ENCODE measurements at places on chromosomes 11 and 22.

DNA sequence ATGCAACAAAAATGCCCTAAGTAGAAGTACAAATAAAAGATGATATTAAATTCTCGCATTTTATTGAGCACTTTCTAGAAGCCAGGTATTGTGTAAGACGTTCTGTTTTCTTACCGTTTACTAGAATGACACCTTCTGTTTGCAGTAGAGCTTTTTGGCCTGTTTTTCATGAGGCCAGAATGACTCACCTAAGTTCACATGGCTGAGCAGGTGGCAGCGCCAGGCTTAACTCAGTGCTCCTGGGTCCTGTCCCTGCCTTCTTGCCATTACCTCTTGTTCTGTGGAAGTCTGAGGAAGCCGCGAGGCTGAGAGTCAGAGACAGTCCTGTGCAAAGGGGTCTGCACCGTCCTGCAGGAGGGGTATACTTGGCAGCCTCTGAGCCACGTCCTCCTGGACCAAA lies 113.8 kb downstream of the ATXN10 start:
- no peak for DNase-seq

DNA sequence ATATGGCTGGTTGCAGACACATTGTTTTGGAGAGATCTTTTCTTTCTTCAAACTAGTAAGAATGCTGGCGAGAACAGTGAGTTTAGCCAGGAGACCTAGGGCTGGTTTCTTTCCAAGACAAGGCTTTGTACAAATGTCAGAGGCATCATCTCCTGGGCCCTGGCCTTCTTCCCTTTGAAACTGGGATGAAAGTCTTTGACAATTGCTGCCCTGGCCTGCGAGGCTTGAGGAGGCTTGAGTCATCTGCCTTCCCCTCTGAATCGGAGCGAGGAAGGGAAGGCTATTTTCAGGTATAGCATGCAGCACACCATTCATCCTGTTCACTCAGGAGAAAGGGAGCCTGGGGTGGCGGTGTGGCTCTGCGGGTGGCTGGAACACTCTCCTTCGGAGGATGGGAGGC lies 21.5 kb upstream of the PARVG start:
- no peak for DNase-seq

- DNase-seq, result no peak
Measured at GRCh38 chr11:73078631-73079030, 63.5 kb downstream of the FCHSD2 start.

DNA sequence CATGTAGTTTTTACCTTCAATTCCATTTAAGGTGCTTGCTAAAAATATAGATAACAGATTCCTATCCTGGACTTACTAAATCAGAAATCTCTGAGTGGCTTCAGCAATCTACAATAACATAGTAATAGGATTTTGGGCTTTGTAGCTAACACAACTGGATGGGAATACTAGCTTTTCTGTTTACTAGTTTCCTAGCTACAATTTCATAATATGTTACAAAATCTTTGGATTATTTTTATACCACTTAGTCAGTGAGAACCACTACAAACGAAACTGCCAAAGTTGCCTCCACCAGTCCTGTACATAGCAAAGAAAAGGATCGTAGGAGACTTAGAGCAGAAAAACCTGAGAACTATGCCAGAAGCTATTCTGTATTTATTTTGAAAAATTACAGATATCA lies 87.7 kb upstream of the ANO3 start:
- no peak for DNase-seq

DNA sequence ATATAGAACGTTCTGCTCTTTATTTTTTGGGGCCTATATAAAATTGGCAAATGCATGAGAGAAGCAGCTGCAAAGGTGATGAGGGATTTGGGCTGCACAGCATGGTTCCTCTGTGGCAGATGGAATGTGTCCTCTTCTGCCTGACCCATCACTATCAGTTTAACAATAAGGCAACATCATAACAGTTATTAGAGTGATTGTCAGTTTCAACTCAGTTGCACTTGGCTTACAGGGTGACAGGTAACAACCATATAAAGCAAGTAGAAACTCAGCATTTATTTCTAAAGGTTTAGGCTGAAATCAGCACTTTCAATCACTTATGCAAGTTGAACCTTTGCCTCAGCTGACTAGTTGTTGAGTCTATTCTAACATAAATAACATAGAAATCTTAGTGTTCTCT lies 935.4 kb upstream of the CHORDC1 start:
- DNase-seq, result no peak

GRCh38 chr22:48309115-48309705 lies 1518.5 kb downstream of the BRD1 start:
- DNase-seq, result no peak

GRCh38 chr11:103628121-103628520 lies 408.3 kb upstream of the DDI1 start:
- no peak for DNase-seq

- no peak for DNase-seq
Measured at GRCh38 chr11:69137151-69137844, 18.4 kb upstream of the SMIM38 start.

DNA sequence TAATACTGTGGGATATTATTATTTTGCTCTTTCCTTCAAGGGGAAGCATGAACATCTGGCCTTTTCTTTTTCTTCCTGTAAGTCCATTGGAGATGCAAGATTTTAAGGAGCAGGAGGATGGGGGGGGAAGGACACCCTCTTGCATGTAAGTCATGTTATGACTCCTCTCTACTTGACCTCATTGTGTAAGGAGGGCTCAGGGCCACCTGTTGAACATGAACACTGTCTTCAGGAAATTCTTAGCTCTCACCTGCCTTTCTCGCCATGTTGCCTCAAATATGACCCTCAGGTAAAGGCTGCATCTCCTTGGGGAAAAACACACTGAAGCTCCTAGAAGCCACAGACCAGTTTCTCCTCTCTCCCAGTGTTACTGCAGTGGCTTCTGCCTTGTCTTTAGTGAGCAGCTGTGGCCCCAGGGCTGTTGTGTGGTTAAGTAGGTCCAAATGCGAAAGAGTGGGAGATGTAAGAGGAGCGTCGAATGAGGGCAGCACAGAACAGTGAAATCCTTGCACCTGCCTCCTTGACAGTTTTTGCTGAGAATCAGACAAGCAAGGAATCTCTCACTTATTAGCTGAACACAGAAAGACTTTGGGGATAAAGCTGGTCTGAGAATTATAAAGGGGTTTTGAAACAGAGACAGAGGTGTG lies 1.3 kb upstream of the RAG1 start:
- no peak for DNase-seq

DNA sequence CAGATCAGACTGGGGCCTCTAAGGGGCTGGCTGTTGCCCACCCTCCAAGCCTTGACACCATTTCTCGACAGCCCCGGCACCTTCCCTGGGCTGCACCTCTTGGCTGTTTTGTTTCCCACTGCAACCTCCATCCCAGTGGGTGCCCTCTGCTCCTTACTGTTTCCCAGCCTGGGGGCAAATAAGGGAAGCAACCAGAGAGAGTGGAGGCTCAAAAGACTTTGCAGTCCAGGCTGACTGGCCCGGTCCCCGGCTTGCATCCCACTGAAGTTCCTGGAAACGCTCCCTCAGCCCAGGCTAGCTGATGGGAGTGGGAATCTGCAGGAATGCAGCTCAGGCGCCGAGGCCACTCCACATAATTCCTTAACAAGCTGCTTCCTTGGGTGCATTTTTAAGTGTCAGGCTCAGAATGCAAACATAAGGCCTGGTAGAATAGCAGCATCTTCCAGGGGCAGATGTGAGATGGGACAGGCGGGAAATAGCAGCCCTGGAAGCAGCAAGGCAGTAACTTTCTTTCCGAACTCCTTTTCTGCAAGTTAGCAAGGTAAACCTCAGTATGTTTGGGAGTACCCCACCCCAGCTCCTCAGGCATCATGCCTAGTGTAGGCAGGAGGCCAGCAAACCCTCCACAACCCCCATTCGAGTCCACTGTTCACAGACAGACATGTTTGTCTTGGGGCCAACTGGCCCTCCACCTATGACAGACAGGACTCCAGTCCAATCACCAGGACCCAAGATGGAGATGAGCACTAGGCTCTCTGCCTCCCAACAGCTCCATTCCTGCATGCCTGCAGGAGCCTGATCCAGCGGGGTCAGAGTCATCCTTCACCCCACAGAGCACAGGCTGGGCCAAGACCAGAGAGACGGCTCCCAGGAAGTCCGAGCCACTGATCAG lies 39.3 kb downstream of the RPL27A start:
- no peak for DNase-seq

GRCh38 chr11:35815556-35816315 lies 128.1 kb upstream of the LDLRAD3 start:
- DNase-seq, result no peak

- DNase-seq, result no peak
Measured at GRCh38 chr11:109298865-109299264, 123.1 kb upstream of the C11orf87 start.

DNA sequence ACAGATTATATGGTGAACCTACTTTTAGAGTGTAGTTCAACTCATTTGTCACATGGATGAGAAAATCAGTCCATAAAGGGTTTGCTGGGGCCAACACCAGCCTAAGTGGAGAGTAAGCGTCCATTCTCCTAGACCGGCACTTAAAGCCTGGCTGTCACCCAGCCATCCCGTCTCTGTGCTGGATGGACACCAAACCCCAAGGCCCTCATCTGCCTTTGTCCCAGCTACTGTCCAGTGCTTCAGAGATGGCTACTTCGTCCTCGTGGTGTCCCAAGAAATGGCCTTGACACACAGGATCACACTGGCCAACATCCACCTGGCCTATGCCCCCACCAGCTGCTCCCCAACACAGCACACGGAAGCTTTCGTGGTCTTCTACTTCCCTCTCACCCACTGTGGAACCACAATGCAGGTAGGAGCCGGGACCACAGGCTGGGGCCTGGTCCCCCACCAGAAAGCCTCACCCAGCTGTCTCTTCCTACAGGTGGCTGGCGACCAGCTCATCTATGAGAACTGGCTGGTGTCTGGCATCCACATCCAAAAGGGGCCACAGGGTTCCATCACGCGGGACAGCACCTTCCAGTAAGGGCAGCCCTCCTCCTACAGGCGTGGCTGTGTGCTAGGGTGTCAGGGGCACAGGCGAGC lies 3.5 kb downstream of the ZP1 start:
- DNase-seq, result no peak

DNA sequence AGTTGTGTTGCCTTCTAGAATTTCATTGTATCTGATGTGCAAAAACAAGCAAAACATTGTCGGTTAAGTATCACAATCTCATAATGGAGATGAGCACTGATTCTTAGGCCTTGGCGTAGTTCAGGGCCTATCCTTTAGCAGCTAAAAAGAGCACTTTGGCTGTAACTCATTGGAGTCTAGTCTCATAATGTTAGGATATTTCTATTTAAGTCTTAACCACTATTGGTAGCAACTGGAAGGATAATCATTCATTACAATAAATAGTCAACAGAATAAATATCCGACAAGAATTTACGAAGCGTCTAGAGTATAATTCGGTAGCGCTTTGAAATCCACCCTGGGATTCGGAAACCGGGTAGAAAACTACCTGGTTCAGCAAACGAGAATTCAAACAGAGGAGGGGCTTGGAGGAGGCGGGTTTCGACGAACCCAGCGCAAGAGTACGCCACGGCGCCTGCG lies 461 bp upstream of the EED start:
- no peak for DNase-seq

DNA sequence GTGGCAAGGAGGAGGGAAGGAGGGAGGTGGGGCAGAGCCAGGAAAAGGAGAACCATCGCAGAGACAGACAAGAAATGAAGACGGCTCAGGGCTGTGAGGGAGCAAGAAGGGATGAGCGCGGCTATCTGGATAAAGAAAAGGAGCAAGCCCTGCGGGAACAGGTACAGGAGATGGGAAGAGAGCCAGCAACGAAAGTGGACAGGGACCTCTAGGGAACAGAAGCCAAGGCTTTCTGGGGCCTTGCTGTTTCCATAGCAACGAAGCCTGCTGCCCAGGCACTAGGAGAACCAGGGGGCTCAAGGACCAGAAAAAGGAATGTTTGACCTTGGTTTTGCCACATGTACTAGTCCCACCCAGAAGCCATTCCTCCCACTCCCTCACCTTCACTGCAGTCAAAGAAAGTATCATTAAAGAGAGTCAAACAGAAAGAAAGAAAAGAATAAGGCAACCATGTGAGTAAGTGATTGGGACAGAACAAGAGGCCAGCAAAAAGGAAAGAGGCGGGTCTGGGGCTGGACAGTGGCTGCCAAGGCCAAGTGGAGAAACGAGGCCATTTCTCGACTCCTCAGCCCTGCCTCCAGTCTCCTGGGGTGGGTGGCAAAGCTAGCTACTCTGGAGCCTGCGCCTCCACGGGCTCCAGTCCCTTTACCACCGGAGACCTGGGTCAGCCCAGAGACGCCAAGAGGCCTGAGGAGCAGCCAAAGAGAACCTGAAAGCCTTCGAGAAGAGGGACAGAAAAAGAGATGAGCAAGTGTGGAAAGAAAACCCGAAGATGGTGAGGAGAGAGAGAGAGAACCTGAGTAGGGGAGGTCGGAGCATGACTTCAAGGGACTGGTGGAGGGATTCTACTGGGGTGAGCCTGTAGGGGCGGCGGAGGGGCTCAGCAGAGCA lies 35.1 kb downstream of the NRXN2 start:
- no peak for DNase-seq

GRCh38 chr22:27196606-27197005 lies 539.2 kb downstream of the MIAT start:
- no peak for DNase-seq

GRCh38 chr11:115202074-115202473 lies 302.1 kb downstream of the CADM1 start:
- DNase-seq, result no peak

DNA sequence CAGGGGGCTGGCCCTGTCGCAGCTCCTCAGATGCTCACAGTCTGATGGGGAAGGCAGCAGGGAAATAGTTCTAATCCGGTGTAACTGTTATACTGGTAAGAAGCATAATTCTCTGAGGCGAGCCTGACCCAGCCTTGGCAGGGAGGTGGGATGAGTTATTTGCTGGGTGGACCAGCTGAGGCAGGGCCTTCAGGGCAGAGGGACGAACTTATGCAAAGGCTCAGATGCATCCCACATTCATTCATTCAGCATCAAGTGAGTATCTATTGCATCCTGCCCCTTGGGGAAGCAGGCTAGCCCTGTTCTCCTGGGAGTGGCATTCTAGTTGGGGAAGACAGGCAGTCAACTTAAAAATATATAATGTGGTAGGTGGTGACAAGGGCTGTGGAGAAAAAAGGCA lies 13.6 kb upstream of the SREBF2 start:
- no peak for DNase-seq

- DNase-seq, result no peak
Measured at GRCh38 chr11:128925250-128925600, 17.4 kb downstream of the TP53AIP1 start.

DNA sequence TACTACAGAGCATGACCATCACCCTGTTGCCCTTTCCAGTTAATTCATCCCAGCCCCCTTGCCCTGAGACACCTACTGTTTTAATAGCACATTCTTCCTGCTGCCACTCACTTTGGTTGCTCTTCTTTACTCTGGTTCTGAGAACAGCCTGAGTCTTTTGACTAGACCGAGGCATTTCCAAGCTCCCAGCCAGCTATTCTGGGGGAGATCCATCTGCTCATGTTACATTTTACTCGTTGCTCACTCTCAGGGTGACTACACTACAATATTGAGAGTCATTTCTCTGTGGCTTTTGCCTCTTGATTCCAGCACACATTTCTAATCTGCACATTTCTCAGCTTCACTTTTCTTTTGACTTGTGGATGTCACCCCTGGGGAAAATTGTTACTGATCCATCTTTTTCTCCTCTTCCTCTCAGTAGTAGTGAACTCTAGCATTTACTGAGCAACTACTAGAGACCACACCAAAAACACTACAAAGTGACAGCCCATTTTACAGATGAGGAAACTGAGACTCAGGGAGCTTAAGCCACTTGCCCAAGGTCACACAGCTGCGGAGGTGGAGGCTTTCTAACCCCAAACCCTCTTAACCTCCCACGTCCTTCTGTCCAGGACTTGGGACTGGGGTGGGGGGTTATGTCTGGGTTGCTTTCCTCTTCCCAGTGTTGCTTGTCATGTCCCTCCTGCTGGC lies 117.8 kb downstream of the C11orf91 start:
- no peak for DNase-seq

- no peak for DNase-seq
Measured at GRCh38 chr11:74579577-74580270, 12.7 kb upstream of the POLD3 start.
